ENCODE measurements at places on chromosomes 7 and 10.

- no peak for DNase-seq
Observed at GRCh38 chr7:33114976-33115375, 5.8 kb upstream of the RP9 start.

DNA sequence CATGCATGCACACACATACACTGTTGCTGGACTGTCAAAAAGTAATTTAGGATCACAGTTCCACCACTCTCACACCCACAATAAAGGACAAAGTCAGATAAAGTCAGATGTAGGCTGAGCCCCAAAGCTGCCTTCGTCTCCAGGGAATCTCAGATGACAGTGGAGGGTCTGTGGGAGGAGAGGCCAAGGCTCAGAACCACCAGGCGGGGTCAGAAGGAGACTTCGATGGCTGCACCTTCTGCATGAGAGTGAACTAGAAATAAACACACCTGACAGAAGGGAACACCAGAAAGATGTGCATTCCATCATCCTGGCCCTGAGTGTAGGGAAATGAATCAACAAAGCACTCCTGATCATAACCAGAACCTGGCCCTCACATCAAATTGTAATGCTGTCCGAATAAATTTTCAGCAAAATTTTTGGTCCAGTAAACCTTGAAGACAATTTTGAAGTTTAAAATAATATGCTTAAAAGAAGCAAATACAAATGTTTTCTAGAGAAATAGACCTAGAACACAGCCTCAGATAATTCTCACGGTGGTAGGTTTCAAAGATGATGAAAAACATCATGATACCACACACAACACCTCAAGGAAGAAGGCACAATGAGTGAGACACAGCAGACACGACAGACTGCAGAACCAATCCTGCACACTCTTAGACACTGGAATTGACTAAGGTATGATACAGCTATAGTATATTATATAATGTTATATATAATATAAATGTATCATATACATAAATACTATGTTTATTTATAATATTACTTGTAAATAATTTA, 269.8 kb upstream of the KLF6 start:
- DNase-seq = no peak

- DNase-seq = no peak
Observed at GRCh38 chr10:93177511-93177910, 103.8 kb downstream of the CYP26A1 start.

- no peak for DNase-seq
Observed at GRCh38 chr7:98448766-98449165, 47.9 kb upstream of the BAIAP2L1 start.

DNA sequence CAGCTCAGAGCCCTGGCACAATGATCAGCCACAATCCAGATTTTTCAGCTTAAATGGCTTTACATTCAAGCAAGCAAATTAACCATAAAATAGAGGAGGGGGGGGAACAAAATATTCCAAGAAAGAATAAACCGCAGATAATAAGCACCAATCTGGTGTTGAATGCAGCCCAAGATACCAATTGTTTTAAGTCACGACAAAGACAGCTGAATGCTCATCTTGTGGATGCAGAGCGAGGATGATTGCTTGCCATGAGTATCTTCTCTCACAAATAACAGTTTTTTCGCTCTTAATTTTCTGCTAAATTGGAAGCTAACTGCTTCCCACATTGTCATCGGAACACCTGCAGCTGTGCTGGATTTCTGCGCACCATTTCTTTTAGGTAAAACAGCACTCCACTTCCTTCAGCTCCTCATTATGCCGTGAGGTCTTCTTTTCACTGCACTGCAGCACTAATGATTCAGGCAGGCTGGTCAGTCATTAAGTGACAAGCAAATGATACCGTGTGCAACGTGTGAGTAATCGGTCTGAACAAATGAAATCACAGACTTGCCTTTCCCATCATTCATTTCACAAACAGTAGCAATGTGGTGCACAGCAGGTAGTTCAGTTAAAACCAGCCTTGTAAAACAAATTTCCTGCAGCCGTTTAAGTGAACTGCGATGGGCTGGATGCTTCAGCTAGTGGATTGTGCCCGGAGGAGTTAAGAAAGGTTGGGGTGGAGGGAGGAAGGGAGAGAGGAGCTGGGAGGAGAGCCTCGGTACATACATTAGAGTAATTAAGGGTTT, 106.4 kb upstream of the CDCA7L start:
- no peak for DNase-seq

DNA sequence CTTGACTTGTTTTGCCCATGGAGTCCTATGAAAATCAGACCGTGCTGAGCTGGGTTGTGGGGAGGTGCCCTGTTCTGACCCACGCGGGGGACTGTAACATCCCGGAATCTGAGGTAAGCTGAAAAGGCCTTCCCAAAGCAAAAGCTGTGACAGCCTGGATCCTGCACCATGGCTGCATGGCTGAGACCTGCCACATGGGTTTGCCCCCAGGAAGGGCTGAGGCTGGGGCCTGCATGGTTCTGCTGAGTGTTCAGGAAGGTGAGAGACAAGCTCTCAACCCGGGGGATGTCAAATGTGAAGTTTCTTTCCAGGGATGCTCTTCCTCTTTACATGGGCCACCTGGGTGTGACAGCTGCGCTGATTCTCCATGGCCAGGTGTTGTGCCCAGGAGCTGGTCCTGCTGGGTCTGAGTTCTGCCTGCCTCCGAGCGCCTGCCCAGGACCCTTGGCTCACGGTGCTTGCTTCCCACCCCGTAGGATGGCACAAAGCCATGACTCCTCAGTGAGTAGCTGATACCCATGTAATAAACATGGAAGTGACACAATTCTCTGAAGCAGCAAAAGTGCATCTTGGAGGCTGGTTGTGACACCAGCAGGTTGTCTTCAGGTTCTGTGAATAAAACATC, 58.3 kb downstream of the VIPR2 start:
- DNase-seq = peak; percentile 19

DNA sequence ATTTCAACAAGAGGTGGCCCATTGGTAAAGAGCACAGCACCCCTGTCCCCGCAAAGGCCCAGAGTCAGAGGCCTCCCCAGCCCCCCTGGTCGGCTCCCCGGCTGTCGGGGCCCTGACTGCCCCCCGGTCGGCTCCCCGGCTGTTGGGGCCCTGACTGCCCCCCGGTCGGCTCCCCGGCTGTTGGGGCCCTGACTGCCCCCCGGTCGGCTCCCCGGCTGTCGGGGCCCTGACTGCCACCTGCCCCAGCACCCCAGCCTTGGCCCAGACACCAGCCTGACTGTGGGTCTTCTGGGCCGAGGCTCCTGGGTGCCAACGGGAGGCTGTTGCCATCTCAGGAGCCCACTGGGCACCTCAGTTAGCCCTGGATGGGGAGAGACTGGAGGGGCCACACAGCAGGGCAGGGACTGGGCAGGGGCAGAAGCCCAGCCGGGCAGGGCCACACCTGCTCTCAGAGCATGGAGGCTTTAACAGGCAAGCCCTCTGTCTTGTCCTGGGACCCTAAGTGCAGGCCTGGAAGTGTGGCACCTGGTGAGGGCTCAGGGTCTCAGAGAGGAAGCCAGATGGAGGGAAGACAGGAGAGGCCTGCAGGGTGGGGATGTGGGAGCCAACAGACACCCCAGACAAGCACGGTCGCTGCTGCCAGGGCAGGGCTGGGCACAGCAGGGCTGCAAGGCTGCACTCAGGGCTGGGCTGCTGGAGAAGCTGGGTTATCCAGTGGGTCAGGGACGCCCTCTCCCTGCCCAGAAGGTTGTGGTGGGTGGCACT, 56.5 kb downstream of the JAKMIP3 start:
- no peak for DNase-seq

DNA sequence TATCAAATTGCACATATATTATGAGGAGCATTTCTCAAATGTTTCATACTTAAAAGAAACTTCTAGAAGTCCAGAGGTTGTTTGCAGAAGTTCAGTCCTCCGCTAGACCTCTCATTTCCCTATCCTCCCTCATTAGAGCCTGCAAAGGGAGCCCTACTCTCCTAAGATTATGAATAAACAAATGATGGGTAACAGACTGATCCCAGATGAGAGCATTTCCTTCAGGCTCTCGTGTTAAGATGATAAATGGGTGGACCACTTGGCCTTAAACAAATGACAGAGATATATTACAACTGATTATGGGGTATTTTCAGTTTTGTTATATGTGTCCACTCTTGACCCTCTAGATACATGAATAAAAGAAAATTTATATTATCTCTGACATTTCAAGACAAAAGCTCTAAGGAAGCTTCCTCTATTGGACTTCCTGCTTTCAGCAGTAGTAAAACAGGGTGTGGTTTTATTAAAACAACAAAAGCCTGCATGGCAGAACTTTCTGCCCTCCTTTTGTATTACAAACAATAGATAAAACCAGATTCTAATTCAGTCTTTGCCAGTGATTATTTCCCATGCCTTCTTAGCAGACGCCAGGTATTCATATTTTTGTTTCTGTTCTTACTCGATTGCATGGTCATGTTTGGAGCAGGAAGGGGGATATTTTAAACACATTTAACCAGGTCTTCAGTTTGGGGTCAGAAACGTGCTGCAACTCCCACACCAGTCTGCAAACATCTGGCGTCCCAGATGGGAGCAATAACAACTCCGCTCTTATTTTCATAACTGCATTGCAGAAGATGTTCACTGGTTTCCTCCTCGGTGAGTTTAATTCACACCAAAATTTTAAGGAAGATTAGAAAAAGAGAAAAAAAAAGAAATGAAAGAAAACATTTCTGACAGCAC, 52.4 kb upstream of the FAM204A start:
- no peak for DNase-seq

- no peak for DNase-seq
Observed at GRCh38 chr7:106270122-106270977, 14.4 kb downstream of the NAMPT start.

- DNase-seq = no peak
Observed at GRCh38 chr7:84021292-84021908, 173.2 kb downstream of the SEMA3A start.

DNA sequence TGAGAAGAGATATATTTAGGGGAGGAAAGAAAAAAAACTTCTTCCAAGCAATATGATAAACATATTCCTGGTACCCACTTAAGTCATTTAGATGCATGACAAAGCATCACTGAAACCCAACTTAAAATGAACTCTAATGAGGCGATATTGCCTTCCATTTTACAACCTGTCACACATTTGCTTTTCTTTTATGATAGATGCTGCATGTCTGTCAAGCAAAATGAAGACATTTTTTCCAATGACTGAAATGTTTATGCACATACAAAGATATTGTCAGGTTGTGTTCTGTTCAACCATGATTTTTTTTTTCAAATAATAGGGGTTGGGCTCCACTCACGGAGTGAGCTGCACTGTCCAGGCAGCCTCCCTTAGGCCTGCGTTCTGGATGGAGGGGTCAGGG, 894.4 kb downstream of the SORCS3 start:
- no peak for DNase-seq

GRCh38 chr10:125325326-125325725, 165.0 kb upstream of the CTBP2 start:
- no peak for DNase-seq

GRCh38 chr7:106041140-106041717, 70.9 kb downstream of the SYPL1 start:
- no peak for DNase-seq

DNA sequence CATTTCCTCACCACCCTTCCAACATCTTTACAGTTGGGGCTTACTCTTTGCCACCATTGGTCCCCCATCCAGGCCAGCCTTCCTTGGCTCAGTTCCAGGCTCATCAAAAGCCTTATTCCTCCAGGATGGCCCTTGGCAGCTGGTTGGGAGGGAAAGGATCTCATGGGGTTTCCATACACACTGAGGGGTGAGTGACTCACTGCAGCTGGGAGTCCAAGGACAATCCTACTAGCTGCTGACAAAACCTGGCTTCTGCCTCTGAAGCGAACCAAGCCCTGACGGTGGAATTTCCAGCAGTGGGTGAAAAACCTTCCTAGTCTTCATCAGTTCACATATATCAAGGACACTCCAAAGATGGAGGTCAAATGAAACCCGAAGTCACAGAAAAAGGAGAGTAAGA, 22.9 kb downstream of the CRHR2 start:
- DNase-seq = no peak

- DNase-seq = no peak
Observed at GRCh38 chr10:121418126-121418777, 180.0 kb downstream of the FGFR2 start.

DNA sequence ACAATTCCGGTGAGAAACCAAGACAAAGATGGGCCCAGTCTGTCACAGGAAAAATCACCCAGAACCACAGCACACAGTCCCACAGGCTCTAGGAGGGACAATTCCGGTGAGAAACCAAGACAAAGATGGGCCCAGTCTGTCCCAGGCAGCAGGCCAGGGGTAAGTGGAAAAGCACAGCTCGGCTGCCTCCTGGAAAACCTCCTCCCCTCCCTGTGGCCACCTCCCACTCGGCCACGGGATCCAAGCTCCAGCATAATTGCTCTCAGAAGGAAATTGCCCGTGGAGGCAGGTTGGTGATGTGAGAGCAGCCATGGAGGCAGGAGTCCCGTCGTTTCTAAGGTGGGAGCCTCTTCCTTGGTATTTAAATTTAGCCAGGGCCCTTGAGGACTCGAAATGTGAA, 95.7 kb downstream of the PLXNA4 start:
- DNase-seq = no peak

DNA sequence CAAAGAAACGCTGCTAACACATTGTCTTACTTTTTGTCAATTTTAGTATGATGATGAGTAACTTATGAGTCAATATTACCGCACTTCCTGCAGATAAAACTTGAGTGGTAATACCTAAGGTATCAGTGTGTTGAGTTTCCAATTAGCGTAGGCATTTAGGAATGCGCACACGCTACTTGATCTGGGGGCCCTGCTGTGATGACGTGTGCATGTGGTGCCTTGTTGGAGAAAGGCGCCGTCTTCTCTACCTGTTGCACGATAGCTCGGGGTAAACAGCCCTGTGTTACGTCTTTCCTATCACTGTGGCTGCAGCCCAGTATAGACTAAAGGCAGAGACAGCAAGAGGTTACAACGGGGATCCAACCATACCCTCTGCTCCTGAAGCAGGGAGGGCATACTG, 476.8 kb upstream of the ADARB2 start:
- DNase-seq = no peak

DNA sequence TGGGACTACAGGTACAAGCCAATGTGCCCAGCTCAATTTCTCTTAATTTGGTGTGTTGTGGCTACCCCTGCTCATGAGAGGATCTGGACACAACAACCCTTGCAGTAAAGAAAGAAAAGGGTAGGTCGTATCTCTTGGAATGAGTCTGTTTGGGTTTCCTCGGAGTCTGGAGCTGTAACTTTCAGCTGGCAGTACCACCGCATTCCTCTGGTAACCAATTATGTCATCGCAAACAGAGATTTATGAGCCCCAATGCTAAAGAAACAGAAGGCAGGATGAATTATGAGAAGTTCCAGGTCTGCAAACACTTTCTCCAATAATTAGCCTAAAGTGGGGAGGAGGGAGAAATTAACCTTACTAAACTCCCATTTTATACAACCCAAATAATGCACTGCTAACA, 186.6 kb upstream of the NRP1 start:
- DNase-seq = no peak

- DNase-seq = no peak
Observed at GRCh38 chr10:123998197-123999141, 94.9 kb downstream of the CHST15 start.

GRCh38 chr10:46077141-46077554, 31.1 kb upstream of the MSMB start:
- DNase-seq = no peak
